ENCODE measurements at places on chromosomes 16 and 17.

GRCh38 chr17:73478768-73479424 lies 165.3 kb downstream of the SDK2 start:
- DNase-seq = no peak

DNA sequence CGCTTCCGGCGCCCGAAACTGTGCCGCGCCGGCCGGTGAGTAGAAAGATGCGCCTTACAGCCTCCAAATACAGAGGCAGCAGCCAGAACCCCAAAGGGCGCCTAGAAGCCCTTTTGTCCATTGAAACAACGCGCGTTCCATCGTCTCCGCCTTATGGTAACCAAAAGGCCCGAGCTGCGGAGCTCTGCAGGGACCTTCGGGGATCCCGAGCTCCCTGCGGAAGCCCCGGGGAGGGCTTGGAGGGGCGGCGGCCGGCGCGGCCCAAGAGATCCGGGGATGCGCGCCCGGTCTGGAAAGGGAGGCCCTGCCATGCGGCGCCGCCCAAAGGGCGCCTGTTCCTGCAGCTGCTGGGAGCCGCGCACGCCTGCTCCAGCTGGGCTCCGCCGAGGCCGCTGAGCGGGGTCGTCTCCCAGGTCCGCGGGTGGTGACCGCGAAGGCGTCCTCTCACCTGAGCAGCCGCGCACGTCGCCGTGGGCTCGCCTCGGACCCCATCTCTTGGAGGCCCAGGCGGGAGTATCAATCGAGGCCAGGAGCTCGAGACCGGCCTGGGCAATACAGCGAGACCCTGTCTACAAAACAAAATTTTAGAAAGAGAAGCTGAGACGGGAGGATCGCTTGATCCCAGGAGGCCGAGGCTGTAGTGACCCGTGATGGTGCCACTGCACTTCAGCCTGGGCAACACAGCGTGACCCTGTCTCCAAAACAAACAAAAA lies 742 bp upstream of the FBXO31 start:
- DNase-seq = peak; percentile 63

DNA sequence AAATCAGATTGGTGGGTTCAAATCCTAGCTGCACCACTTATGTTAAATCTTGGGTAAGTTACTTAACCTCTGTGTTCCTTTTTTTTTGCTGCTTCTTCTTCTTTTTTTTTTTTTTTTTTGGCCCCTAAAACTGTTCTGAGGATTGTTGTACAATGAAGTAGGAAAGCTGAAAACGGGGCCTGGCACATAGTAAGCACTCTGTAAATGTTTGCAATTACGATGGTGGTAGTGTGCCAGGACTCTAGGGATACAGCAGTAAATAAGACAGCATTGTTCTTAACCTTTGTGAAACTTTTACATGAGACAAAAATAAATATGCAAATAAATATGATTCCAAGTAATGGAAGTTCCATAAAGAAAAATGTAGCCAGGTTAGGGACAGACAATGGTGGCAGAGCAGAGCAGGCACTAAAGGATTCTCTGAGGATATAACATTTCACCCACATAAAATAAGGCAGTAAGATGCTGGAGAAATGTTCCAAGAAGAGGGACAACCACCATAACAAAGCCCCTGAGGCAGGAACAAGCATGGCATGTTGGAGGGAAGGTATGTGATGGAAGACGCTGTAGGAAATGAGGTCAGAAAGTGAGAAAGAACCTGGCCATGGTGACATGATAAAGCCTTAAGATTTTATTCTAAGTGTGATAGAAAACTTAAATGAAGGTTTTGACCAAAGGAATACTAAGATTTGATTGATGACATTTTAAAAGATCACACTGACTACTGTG lies 127.3 kb downstream of the NLK start:
- no peak for DNase-seq

GRCh38 chr16:57976331-57976796 lies 5.4 kb upstream of the CNGB1 start:
- DNase-seq = no peak

GRCh38 chr17:7174603-7175326 lies 4.4 kb downstream of the ASGR1 start:
- no peak for DNase-seq

- peak; percentile 53 for DNase-seq
Observed at GRCh38 chr17:42266918-42267766, 9.0 kb downstream of the STAT5B start.

DNA sequence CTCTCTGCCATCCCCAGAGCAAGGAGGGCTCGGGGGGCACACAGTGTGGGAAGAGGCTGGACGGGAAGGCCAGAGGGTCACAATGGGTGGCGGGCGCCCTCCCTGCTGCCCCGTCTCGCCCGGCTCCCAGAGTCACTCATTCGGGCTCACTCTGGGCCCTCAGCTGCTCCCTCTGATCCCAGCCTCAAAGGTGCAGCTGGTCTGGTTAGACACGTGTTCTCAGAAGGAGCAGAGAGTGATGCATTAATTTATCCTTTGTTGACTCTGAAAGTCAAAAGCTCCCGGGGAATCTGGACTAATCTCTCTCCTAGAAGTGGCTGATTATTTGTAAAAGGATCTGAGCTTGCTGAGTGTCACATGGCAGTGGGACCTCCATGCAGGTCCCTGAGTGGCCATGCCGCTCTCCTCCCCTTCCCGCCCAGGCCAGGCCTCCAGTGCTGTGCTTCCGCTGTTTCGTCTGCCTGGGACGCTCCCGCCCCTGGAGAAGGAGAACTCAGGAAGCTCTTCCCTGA lies 87.5 kb downstream of the SEC14L1 start:
- no peak for DNase-seq

DNA sequence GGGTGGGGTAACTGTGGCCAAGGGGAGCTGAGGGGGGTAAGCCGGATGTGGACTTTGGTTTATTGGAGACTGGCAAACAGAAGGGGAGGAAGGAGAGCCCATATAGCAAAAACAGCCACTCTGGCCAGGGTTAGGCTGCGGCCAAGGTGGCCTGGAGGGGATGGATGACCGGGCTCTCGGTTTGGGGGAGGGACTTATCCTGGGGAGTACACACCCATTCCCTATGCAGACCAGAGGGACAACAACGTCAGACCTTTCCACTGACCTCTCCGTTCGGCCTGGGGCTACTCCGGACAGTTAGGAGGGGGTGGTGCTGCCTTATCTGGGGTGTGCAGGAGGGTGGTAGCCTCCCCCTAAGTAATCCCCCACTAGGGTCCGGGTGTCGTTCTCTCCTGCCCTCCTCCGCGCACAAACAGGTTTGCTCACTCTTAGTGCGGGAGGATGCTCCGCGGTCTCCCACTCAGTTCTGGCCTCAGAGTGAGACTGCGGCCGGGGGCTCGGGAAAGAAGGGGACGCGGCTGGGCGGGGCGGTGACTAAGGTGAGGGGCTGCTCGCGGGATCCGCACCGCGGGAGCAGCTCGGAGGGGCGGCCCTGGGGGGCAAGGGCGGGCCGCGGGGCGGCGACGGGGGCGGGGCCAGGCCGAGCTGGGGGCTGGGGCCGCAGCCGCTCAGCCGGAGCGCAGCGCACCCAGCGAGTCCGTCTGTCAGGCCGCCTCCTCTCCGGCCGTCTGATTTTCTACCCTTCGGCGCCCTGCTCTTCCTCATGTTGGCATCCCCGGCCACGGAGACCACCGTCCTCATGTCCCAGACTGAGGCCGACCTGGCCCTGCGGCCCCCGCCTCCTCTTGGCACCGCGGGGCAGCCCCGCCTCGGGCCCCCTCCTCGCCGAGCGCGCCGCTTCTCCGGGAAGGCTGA lies at the start of gene WNK4:
Gene WNK4 (plus strand): TSS at position 675 of the 915 bp plus-strand sequence. CDS start 89 bp downstream, at position 764.
- peak; percentile 79 for DNase-seq

DNA sequence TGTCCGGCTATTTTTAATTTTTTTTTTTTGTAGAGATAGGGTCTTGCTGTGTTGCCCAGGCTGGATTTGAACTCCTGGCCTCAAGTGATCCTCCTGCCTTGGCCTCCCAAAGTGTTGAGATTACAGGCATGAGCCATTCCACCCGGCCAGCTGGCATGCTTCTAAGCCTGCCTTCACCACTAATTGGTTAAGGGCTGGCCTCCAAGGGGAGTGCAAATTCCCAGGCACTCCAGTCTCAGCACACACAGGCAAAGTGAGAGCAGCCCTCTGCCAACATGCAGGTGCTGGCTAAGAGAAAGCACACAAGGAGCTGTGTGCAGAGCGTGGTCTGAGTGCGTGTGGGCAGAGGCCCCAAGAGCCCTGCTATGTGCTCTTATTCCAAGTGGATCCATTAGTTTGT lies 149.8 kb upstream of the HS3ST2 start:
- DNase-seq = no peak

- DNase-seq = peak; percentile 45
Observed at GRCh38 chr16:10668322-10669045, 26.2 kb downstream of the TEKT5 start.

DNA sequence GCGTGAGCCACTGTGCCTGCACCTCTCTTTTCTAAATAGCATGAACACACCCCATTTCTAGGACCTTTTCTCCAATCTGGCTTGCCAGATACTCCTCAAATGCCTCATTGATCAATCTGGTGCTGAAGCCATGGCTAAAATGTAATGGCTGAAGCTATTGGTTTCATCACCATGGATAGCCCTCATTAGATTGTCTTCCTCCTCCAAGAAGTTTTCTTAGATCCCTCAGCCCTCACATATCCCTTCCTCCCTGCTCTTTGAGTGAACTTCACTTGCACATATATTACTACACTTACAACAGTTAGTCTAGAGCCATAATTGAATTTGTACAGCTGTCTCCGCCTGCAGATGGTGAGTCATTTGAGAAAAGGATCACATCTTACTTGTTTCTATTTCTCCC lies 77.9 kb upstream of the TOX3 start:
- no peak for DNase-seq

All from AG08396 (cell line).